ENCODE measurements at places on chromosomes 1 and 21.
A peak's percentile ranks its signal among the peaks of the same experiment; 100 is the strongest.

DNA sequence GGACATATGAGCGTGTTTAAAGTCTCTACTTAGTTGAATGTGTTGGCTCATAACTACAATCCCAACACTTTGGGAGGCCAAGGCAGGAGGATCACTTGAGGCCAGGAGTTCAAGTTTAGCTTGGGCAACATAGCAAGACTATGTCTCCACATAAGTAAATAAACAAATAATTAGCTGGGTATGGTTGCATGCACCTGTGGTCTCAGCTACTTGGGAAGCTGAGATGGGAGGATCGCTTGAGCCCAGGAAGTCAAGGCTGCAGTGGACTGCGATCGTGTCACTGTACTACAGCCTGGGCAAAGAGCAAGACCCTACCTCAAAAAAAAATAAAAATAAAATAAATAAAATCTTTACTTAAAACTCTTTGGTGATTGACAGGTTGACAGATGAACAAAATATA, 13.0 kb upstream of the PDIK1L start:
- DNase-seq, result no peak

GRCh38 chr1:234488054-234489006, 9.4 kb upstream of the TARBP1 start:
- peak; percentile 38 for DNase-seq

- no peak for DNase-seq
These were observed 6.9 kb upstream of the TMEM269 start for GRCh38 chr1:42777852-42778251.

DNA sequence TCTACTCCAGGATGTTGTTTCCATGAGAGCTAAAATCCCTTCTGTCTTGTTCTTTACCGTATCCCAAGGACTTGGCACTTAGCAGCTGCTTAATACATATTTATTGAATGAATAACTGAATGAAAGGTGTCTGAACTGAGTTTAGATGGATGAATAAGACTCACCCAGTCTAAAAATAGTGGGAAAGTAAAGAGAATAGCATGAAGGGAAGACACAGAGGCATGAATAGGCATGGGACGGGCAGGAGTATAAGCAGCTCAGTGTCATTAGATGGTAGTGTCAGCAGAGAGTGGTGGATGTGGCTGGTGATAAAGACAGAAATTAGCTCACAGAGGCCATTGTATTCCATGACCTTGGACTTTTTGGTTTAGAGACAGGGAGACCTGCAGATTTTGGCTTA, 9.2 kb downstream of the IL12RB2 start:
- no peak for DNase-seq

DNA sequence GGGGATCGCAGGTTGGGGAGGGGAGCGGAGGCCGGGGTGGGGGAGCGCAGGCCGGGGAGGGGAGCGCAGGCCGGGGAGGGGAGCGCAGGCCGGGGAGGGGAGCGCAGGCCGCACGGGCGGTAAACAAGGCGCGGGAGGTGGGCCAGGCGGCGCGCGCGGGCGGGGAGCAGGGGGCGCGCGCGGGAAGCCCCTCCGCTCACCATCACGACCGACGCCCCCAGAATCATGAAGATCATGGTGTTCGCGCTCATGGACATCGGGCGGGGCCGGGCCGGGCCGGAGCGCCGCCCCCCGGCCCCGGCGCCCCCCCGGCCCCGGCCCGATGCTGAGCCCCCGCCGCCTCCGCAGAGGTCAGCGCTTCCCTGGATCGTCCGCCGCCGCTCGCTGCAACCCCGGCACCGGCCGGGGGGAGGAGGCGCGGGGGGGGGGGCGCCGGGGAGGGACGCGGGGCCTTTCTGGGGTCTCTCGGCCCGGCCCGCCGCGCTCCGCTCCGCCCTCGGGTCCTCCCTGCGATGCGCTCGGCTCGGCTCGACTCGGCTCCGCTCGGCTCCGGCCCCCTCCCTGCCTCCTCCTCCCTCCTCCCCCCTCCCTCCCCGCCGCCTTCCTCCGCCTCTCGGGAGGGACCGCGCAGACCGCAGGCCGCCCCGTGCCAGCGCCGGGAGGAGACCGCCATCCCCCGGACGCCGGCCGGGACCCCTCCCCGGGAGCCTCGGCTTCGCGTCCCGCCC, at the start of gene TMEM240:
TSS of gene TMEM240 (minus strand) at position 535 of the 728 bp plus-strand sequence. CDS start at position 257, 278 bp downstream.
- DNase-seq, result peak; percentile 49

- DNase-seq, result no peak
These were observed 69.0 kb downstream of the GRIK1 start for GRCh38 chr21:29870814-29871213.

Measured in stimulated activated CD4-positive, alpha-beta T cell treated with anti-CD3 and anti-CD28 coated beads, Interleukin-4, amount 100 ng/mL, for 48 hours (primary cell).